ENCODE measurements at places on chromosomes 3 and 15.

DNA sequence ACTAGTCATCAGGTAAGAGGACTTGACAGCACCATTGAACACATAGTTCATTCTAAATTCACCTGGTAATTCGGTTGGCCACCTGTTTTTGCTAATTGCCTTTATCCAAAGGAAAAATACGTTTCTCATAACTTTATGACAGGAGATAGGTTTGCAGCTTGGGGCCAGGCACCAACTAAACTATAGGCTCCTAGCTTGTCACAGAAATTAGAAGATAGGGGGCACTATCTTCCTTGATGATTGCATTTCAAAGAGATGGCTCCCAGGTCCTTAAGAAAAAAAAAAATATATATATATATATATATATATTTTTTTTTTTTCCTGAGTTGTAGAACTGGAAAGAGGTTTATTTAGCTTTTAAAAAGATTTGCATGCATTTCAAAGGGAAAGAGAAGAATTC, 563.6 kb downstream of the NAALADL2 start:
- DNase-seq = no peak

DNA sequence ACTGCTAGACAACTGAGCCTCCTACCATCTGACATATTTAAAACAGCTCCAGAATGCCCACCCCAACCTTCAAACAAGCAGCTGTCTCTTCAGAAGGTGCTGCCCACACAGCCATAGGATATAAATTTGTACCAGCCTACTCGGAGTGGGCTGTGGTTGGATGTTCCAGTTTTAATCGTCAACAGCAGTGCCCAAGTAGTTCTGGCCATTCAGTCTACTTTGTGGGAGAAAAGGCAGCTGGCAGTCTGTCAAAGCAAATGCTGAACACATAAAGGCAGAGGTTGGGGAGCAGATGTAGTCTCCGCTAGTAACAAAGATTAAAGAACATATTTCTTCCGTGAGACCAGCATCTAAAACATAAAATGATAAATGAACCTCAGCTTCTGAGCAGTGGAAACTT, 15.9 kb upstream of the ERC2 start:
- DNase-seq = no peak

- DNase-seq = no peak
Measured at GRCh38 chr15:95368191-95368590, 962.3 kb upstream of the NR2F2 start.

DNA sequence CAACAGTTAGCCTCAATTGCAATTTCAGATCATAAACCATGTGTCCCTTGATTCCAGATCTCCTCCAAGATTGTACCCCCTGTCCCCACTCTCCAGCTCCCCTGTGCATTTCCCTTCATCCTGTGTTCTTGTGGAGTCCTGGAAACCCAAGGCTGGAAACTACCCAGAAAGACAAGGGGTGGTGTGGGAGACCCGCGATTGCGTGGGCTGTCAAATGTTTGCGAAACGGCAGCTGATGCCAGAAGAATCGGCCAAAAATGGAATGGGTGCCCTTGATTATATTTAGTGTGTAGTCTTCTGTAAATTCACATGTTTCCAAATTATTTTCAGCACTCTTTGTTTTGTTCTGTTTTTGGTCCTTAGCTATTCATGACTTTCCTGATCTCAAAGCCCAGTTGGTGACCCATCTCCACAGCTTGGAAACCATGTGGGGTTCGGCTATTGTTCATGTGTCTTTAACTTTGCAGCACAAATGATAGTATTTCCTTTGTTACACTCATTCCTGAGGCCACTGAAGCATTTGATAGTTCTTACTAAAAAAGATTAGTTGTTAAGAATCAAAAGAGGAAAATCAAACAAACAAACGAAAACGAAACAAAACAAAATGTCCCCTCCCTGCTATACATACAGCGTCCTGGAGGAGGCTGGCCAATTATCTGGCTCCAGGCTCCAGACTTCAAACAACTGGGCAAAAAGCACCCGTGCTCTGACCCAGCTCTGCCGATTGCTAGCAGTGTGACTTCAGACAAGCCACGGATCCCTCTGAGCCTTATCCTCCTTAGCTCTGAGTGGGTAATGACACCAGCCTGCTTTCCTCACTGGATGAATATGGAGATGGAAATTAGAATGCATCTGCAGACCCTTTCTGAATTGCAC, 120.9 kb downstream of the CACNA2D3 start:
- no peak for DNase-seq

DNA sequence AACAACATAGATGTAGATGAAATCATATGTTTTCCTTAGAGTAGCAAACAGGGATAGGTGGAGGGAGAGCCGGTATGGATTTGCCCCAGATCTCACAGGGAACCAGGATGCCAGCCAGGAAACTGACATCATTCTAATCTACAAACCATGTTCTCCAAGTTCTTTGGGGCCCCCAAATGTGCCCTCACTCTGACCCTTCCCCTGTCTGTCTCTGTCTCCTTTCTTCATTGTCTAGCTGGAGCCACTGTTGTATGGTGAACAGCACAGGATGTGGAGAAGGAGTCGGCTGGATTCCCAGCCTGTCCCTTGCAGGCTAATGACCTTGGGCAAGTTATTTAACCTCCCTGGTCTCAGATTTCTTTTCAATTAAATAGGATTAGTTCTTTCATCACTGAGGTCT, 962 bp downstream of the ATP13A5 start:
- no peak for DNase-seq

GRCh38 chr3:16432714-16433113, 80.8 kb downstream of the RFTN1 start:
- DNase-seq = no peak

DNA sequence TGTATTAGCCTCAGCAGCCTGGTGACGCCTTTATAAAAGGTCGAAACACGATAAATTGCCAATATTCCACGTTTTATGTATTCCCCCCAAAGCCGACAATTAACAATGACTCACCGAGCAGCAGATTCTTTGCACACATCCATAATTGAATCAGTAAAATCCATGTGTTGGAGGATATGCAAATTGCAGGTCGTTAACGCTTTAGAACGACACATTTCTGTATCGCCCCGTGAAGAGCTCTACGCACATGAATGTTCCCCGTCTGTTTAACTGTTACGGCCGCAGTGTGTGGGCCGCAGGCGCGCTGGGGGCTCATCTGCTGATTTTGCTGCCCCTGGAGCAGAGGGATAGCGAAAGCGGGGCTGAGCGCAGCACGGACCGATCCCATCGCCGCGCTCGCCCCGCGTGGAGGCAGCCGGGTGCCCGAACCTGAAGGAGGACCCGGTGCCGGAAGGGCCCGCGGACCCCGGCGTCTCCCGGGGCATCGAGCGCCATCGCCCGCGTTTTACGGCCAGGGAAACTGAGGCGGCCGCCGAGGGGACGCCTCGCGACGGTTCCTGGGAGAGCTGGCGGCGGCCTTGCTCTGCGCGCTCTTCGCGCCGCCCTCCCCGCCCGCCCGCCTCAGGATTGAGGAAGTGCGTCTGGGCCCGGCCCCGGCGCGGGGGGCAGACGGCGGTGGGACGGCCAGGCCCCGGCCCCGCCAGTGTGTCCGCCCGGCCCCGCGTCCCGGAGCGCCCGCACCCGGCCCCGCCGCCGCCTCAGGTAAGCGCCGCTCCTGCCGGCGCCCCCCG, at the start of gene LRRK1:
LRRK1 (plus strand) TSS at position 668 of the 791 bp plus-strand sequence. CDS start 5,276 bp downstream, outside the sequence.
- no peak for DNase-seq

GRCh38 chr3:156449710-156450574, 105.0 kb downstream of the SSR3 start:
- no peak for DNase-seq

GRCh38 chr3:106728315-106729098, 648.7 kb upstream of the CCDC54 start:
- DNase-seq = no peak

- no peak for DNase-seq
Measured at GRCh38 chr3:133506215-133506901, 67.1 kb upstream of the CDV3 start.

DNA sequence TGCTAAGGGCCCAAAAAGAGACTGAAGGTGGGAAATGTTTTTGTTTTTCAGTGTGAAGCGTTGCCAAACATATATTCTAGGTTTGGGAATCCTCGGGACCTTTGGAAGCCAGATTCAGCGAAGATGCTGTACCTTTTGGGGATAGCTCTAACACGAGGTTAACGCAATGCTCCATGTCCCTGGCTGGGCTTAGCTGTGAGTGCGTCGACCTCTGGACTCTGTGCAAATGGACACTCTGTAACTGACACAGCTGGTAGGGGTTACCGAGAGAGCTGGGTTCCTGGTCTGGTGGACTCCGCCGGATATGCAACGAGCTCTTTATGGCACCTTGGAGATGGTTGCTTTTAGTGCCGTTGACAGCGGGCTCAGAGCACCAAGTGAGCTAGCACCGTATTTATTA, 724 bp upstream of the SH3GL3 start:
- no peak for DNase-seq

GRCh38 chr3:112117841-112118571, 15.0 kb downstream of the GCSAM start:
- no peak for DNase-seq

DNA sequence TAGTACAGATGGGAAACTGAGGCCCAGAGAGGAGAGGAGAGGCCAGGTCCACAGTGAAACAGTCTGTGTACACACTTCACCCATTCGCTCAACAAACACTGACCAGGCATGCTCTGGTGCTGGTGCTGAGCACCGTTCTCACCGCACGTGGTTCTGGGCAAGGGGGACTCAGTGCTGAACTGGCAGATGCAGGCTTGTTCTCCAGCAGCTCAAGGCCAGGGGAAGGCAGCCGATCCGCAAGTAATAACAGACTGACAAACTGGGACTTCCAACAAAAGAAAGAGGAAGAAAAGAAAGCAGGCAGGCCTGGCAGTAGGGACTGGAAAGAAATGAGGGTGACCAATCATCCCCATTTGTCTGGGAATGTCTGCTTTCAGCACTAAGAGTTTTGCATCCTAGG, 25.6 kb upstream of the LINGO1 start:
- no peak for DNase-seq

DNA sequence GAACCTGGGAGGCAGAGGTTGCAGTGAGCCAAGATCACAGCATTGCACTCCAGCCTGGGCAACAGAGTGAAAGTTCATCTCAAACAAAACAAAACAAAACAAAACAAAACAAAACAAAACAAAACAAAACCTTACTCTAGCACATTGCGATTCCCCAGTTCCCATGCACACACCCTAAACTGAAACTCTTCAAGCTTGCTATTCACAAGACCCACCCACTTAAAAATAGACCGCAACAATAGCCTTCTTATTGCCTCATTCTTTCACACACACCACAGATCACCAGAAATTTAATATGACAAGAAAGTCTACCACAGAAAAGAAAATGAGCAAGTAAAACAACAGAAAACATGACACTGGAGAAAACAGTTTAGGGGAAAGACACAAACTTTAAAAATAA, 598.4 kb downstream of the FHIT start:
- no peak for DNase-seq

GRCh38 chr15:100043068-100043641, 298.6 kb downstream of the ADAMTS17 start:
- DNase-seq = no peak

GRCh38 chr15:65595960-65596359, 15.0 kb downstream of the INTS14 start:
- no peak for DNase-seq

DNA sequence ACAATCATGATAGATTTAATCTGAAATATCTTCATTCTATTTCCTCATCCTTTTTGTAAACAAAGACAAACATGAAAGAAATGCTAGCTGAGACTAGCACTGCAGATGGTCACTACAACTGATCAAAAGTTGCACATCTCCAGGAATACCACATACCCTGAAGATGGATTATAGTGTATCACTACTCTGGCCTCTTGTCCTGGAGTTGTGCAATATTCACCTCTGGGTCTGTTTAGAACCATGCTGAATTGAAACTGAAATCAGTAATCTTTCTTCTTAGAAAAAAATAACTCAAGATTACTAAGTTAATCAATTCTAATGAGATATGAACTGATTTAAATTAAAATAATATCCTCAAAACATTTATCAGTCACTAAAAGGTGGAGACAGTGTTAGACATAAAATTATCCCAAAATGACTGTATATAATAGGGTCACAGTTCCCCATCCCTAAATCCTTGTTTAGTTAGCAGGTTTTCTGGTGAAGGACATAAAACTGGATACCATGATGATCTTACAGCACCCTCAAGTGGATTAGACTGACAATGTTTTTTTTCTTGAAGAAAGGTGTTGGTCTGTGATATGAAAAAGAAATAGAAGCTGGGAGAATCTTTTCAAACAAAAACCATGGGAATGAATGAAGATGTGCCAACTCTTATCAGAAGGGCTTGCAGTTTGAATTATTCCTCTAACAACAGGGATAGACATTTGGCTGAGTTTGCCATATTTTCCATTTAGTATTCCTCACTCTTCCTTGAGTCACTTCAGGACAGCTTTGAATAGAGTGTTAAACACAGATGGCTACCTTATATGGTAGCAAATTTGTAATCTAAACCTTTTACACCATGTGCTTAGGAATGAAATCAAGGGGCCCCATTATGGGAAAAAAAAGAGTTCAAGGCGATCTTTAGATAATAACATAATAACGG, 7.1 kb upstream of the TTC14 start:
- DNase-seq = no peak

- no peak for DNase-seq
Measured at GRCh38 chr3:64766440-64766839, 78.6 kb upstream of the ADAMTS9 start.

DNA sequence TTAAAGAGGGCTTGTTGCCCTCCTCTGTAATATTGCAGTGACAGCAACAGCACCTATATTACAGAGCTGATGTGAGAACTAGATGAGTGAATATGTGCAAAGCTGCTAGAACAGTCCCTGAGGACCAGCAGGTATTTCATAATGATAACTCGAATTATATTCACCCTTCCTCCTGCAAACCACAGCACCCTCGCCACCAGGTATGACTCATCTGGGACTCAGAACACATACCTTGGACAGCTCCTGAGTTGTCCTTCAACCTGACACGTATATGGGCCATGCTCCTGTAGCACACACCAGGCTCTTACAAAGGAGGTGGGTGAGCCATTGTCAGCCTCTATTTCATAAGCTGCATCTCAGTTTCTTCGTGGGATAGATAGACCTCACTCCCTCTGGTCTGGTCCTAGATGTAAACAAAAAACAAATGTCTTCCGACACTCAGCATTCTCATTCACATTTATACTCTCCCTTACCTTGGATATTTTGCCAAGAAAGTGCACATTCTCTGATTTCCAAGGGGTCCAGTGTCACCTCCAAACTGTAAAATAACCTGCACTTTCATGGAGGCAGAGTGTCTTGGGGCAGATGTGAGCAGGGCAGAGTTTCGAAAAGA, 124.5 kb downstream of the TLE3 start:
- DNase-seq = no peak
